ENCODE measurements at places on chromosomes 16 and 17. TPM values are rescaled to one million over a fixed set of nuclear protein-coding genes. Genes with fewer than 3 reads are reported as not detected.

TNFSF13 gene
- total RNA-seq: 1.7 TPM

RRAD gene
- total RNA-seq: 6.5 TPM

TRPV2 gene
- total RNA-seq: 1.6 TPM

GRCh38 chr16:88969361-88969831, 7.6 kb downstream of the CBFA2T3 start:
- DNase-seq: no peak
- no peaks in the 10 kb centered on the region for H3K4me1 ChIP-seq
- no peak overlapping the region for H3K27ac ChIP-seq

- H3K27me3 ChIP-seq: no peaks in the 10 kb centered on the region
- H3K4me1 ChIP-seq: peaks cover 20% of the 10 kb centered on the region
- no peak overlapping the region for H3K27ac ChIP-seq
- no peaks in the 10 kb centered on the region for H3K36me3 ChIP-seq
- H3K4me3 ChIP-seq: no peak overlapping the region
- DNase-seq: no peak
Observed at GRCh38 chr16:17304491-17305119, 166.2 kb downstream of the XYLT1 start.

GRCh38 chr16:71205482-71206131, 24.9 kb downstream of the HYDIN start:
- H3K27me3 ChIP-seq: no peaks in the 10 kb centered on the region
- no peaks in the 10 kb centered on the region for H3K4me1 ChIP-seq
- no peak for DNase-seq
- H3K36me3 ChIP-seq: peaks cover 2% of the 10 kb centered on the region

DNA sequence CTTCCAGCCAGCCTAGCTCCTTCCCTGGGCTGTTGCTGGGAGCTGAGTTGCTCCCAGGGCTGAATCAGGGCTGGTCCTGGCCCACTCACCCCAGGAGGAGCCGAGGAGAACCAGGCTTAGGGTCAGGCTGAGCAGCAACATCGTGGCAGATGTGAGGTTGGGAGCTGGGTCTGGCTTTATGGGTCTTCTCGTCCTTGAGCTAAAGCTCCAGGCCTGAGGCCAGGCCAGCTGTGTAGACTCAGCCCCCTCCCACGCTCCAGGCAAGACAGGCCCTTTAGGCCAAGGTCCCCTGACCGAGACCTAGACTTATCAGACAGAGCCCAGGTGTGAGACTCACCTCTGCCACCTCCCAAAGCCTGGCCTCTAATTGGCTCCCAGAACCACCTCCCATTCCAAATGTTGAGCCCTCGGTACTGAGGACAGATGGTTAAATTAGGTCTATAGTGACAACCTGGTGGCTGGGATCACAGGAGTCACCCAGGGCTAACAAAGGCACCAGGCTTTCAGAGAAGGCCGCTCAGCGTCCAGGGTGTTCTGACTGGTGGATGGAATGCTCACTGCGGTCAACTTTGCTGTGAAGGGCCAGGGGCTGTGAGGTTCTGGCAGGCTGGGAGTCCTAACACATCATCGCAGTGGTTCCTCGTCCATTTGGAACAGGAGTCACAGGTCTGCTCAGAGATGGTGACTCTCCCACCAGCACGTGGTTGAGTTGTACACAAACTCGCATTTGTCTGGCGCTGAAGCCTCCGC, at the start of gene CTRL:
TSS of gene CTRL (minus strand) at position 151 of the 750 bp plus-strand sequence. CDS start at position 141, 10 bp downstream.
- peaks cover 1% of the 10 kb centered on the region for H3K36me3 ChIP-seq
- no peak within 1 kb of the TSS for H3K4me3 ChIP-seq
- H3K4me1 ChIP-seq: peaks cover 21% of the 10 kb centered on the region
- no peak within 1 kb of the TSS for H3K27ac ChIP-seq

SAMD14 gene
- total RNA-seq: 29.4 TPM

GRCh38 chr17:76428511-76428910, 24.4 kb downstream of the UBE2O start:
- H3K36me3 ChIP-seq: peaks cover 2% of the 10 kb centered on the region
- peaks cover 34% of the 10 kb centered on the region for H3K4me1 ChIP-seq
- no peak overlapping the region for H3K4me3 ChIP-seq
- H3K27ac ChIP-seq: no peak overlapping the region
- DNase-seq: no peak
- H3K27me3 ChIP-seq: no peaks in the 10 kb centered on the region

DNA sequence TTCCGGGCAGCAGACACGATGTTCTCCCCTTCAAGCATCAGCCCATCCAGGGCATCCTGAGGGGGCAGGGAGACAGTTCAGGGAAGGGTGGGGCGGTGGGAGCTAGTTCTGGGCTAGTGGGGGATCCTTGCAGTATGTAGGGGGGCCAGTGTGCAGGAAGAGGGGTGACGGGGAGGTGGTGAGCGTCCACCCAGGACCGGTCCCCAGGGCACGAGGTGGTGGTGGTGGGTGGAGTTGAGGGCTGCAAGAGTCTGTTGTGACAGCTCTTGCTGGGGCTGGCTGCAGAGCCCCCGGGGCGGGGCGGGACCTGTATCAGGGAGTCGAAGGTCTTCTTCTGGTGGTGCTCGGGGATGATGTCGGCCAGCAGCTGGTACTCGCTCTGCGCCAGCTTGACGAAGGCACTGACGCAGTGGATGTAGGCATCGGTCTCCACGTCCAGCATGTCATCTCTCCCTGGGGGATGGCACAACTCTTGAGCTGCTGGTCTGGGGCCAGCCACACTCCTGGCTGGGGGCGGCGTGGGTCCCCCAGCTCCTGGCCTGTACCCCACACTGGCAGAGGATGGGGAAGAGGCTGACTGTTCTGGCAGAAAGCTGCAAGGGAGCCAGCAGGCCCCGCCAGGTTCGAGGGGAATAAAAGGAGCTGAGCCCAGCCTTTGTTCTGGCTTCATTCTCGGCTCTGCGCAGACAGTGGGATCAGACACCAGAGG, 10.0 kb downstream of the ZACN start:
- peak; percentile 64 for DNase-seq
- H3K36me3 ChIP-seq: peaks cover 38% of the 10 kb centered on the region
- H3K4me1 ChIP-seq: no peaks in the 10 kb centered on the region
- H3K4me3 ChIP-seq: no peak overlapping the region
- no peaks in the 10 kb centered on the region for H3K27me3 ChIP-seq

ACSM2A gene
- not detected for total RNA-seq

DNA sequence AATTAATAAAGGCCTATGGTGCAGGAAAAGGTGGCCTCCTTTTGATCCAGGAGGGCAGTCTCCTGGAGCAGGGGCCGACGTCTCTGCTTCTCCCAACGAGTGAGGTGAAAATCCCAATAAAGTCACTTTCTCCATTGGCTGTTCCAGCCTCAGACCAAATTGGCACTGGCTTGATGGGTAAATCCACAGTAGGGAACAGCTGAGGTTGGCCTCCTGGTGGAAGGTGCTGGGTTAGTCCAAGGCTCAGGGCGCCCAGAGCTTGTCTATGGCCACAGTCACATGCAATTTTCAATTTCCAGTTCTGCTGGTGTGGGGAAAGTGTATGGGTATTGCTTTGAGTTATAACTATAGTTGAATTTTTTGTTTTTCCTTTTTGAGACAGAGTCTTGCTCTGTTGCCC, 79.0 kb downstream of the NETO2 start:
- no peak for DNase-seq
- no peaks in the 10 kb centered on the region for H3K4me1 ChIP-seq
- H3K27ac ChIP-seq: no peak overlapping the region
- H3K36me3 ChIP-seq: no peaks in the 10 kb centered on the region
- peaks cover 2% of the 10 kb centered on the region for H3K27me3 ChIP-seq

VAMP2 gene
- 58.1 TPM for total RNA-seq

DNA sequence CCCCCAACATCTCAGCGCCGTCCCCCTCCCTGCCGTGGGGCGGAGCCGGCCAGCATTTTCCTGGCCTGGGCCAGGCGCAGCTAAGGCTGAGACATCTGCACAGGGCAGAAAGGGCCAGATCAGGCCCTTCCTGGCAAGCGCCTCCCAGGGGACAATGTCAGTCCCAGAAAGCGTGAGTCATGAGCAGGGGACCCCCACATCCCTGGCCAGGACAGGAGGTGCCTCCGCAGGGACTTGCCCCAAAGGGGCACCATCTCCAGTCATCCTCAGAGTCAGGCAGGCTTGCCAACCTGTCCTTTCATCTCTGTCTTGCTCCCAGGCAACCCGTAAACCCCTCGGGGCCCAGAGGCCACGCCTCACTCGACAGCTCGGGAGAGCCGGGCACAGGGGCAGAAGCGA, 43.2 kb downstream of the SOCS1 start:
- no peak overlapping the region for H3K4me3 ChIP-seq
- H3K36me3 ChIP-seq: peaks cover 5% of the 10 kb centered on the region
- H3K27ac ChIP-seq: no peak overlapping the region
- H3K27me3 ChIP-seq: peaks cover 13% of the 10 kb centered on the region
- no peaks in the 10 kb centered on the region for H3K4me1 ChIP-seq

- no peaks in the 10 kb centered on the region for H3K36me3 ChIP-seq
- no peak overlapping the region for H3K4me3 ChIP-seq
Observed at GRCh38 chr17:63483038-63483437, 6.2 kb downstream of the ACE start.

GRCh38 chr16:66933776-66934137, 445 bp downstream of the CIAO2B start:
- peaks cover 40% of the 10 kb centered on the region for H3K4me1 ChIP-seq
- no peaks in the 10 kb centered on the region for H3K27me3 ChIP-seq
- DNase-seq: no peak
- peak overlapping the region; percentile 88 for H3K27ac ChIP-seq
- H3K4me3 ChIP-seq: peak overlapping the region; percentile 95

GRCh38 chr17:82204831-82205719, 7.6 kb downstream of the CCDC57 start:
- DNase-seq: no peak
- H3K4me3 ChIP-seq: no peak overlapping the region
- no peaks in the 10 kb centered on the region for H3K27me3 ChIP-seq
- no peak overlapping the region for H3K27ac ChIP-seq

EARS2 gene
- total RNA-seq: 21.4 TPM

DNA sequence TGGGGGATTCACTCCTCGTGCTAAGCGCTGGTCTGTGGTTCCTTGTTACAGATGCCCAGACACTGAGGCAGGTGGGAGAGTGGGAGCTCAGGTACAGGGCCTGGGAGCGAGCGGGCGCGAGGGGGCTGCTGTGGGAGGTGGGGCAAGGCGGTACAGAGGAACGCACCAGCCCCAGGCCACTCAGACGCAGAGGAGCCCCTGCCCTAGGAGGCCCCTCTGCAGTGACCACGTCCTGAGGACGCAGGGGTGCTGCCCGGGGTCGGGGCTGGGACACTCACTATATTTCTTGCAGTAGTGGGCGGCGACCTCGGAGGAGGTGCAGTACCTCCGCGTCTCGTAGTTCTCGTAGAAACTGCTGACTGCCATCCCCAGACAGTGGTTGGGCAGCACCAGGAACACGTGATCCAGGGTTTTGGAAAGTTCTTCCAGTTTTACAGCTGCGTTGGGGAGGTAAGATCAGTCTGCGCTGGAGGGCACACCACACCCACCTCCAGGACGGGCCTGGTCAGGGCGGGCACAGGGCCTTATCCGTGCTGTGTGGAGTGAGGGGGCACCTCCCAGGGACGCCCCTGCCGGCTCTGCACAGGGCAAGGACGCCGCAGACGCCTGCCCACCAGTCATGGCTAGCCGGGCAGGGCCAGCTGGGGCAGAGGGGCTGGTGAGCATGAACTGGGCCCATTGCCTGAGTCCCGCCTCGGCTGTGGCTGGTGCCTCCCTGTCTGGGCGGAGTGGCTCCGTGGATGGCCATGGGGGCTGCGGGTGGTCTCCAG, 16.3 kb upstream of the RNPS1 start:
- H3K4me3 ChIP-seq: no peak overlapping the region
- H3K27me3 ChIP-seq: no peaks in the 10 kb centered on the region
- no peak overlapping the region for H3K27ac ChIP-seq
- peaks cover 13% of the 10 kb centered on the region for H3K36me3 ChIP-seq

DNA sequence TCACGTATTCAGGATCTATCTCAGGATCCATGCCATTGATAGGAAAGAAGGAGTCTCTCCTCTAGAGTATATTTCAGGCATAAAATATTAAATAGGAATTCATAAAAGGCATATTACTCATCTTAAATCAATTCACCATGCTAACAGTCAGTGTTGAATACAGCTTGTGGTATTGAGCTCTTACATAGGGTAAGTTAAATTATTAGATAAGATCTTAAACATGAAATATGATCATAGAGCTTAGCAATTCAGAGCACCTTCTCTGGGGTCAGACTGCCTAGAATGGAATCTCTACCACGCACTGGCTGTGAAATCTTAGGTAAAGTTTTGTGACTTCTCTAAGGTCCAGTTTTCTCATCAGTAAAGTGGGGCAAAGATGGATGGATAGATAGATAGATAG, 20.7 kb downstream of the MARCHF10 start:
- peaks cover 6% of the 10 kb centered on the region for H3K36me3 ChIP-seq
- no peak overlapping the region for H3K27ac ChIP-seq
- peaks cover 31% of the 10 kb centered on the region for H3K4me1 ChIP-seq

- peaks cover 35% of the 10 kb centered on the region for H3K4me1 ChIP-seq
- no peaks in the 10 kb centered on the region for H3K27me3 ChIP-seq
- DNase-seq: no peak
- H3K27ac ChIP-seq: peak within 1 kb of the TSS; percentile 98
- H3K4me3 ChIP-seq: peak within 1 kb of the TSS; percentile 63
- H3K36me3 ChIP-seq: no peaks in the 10 kb centered on the region
Observed at GRCh38 chr16:67279296-67280089, at the start of gene PLEKHG4. PLEKHG4 (plus strand) TSS chr16:67279532; CDS start chr16:67280045, 513 bp downstream.

GRCh38 chr17:81422776-81423697, 27.8 kb downstream of the BAHCC1 start:
- no peak for DNase-seq
- no peaks in the 10 kb centered on the region for H3K27me3 ChIP-seq
- peaks cover 59% of the 10 kb centered on the region for H3K4me1 ChIP-seq
- H3K4me3 ChIP-seq: peak overlapping the region; percentile 16

NR1D1 gene
- total RNA-seq: 6.6 TPM

CDH3 gene
- 1.1 TPM for total RNA-seq

- no peak overlapping the region for H3K4me3 ChIP-seq
- H3K27me3 ChIP-seq: no peaks in the 10 kb centered on the region
- no peak overlapping the region for H3K27ac ChIP-seq
- H3K36me3 ChIP-seq: peaks cover 74% of the 10 kb centered on the region
- H3K4me1 ChIP-seq: no peaks in the 10 kb centered on the region
Observed at GRCh38 chr17:5184288-5184687, 7.4 kb downstream of the ZNF594 start.

GRCh38 chr17:50386510-50386909, 10.8 kb downstream of the LRRC59 start:
- H3K4me3 ChIP-seq: no peak overlapping the region
- H3K4me1 ChIP-seq: peaks cover 16% of the 10 kb centered on the region
- DNase-seq: no peak
- no peak overlapping the region for H3K27ac ChIP-seq
- peaks cover 62% of the 10 kb centered on the region for H3K36me3 ChIP-seq
- H3K27me3 ChIP-seq: no peaks in the 10 kb centered on the region

- peaks cover 18% of the 10 kb centered on the region for H3K4me1 ChIP-seq
- no peak overlapping the region for H3K27ac ChIP-seq
- peaks cover 8% of the 10 kb centered on the region for H3K36me3 ChIP-seq
Observed at GRCh38 chr17:17859909-17860765, 23.4 kb upstream of the SREBF1 start.

DNA sequence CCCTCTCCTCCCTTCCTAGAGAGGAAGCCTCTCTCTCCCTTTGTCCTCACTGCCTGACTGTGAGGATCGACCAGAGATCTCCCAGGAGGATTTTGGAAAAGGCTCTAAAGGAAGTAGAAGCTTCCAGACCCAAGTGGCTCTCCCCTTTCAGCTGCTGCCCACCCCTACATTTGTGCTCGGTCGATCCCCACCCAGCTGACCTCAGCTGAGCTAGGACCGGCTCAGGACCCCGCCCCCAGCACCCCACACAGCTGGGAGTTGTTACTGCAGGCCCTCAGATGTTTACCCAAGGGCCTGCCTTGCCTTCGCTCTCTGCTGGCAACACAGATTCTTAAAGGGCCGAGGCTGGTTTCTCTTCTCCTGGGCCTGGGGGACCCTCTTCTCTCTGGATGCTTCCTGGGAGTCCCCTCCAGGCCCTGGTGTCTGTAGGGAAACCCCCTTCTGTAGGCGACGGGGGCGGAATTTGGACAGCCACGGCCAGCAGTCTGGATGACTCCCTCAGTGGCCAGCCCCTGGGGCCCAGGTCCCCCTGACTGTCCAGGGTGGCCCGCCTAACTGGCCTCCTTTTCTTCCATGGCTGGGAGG, 26.9 kb upstream of the TIMP2 start:
- no peak for DNase-seq
- no peaks in the 10 kb centered on the region for H3K27me3 ChIP-seq
- peak overlapping the region; percentile 83 for H3K27ac ChIP-seq
- H3K36me3 ChIP-seq: peaks cover 3% of the 10 kb centered on the region
